Activated CD4-positive, alpha-beta T cell treated with anti-CD3 and anti-CD28 coated beads, Interleukin-10, Interleukin-2, amounts not matched to agents 100 ng/mL and 50 ng/mL, durations not matched to agents 16 hours and 8 hours (primary cell): ENCODE measurements at places on chromosomes 7 and 10.

GRCh38 chr7:2546776-2547586, 8.3 kb downstream of the BRAT1 start:
- no peak for DNase-seq

GRCh38 chr7:41045556-41046123, 657.2 kb downstream of the INHBA start:
- no peak for DNase-seq

- DNase-seq: no peak
These were observed 104.1 kb downstream of the THSD7A start for GRCh38 chr7:11727864-11728263.

- no peak for DNase-seq
These were observed 53.6 kb downstream of the KMT2C start for GRCh38 chr7:152382244-152382643.

DNA sequence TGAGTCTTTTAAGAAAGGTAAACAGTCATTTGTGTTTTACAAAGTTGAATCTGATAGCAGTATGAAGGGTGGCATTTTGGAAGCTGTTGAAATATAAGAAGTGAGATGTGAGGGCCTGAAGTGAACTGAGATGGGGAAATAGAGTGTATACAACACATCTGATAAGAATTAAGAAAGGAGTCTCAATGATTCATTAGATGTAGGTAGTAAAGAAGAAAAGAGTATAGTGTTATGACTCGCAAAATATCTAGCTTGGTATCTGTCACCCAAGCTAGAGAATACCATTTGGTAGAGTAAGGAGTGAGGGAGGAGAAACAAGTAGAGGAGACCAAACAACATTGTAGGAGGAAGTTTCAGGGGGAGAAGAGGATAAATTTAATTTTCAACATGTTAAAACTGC, 5.3 kb downstream of the PTPN12 start:
- no peak for DNase-seq

DNA sequence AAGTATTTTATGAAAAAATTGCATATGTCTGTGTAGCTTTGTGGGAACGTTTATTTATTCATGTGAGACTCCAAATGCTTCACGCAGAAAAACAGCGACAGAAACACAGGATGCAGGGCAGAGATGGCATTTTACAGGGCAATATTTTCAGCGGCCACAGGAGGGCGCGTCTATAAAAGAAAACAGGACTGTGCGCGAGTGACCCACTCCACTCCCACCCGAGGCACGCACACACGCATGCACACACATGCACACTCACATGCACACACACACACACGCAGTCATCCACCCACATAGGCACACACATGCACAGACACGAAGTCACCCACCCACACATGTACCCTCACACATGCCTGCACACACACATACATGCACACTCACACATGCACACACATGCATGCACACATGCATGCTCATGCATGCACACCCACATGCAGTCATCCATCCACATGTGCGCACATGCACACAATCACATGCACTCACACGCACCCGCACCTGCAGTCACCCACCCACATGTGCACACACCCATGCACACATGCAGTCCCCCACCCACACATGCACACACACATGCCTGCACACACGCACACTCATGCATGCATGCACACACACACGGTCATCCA, 96.3 kb downstream of the DNAJB6 start:
- peak; percentile 57 for DNase-seq

- peak; percentile 74 for DNase-seq
These were observed 32.7 kb upstream of the SRGN start for GRCh38 chr10:69055241-69055640.

GRCh38 chr10:60124536-60124935, 218.2 kb upstream of the CCDC6 start:
- no peak for DNase-seq

GRCh38 chr10:110531687-110532086, 34.0 kb downstream of the DUSP5 start:
- DNase-seq: no peak

- no peak for DNase-seq
These were observed 10.8 kb downstream of the ZNF467 start for GRCh38 chr7:149762610-149763009.

DNA sequence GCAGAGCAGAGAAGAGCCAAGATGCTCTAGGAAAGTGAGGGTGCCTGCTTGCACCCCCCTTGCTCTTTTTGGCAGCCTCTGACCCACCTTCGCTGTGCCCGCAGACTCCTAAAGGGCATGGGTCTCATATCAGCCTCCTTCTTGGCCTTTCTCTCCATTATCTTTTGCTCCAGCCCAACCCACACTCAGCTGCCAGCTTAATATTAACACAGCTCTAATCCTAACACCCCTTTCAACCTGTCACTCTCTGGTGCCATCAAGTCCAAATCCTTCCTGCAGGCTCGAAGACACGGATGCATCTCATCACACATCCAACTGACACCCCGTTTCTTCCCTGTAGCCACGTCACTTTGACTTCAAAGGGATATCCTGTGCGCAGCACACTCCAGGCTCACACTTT, 171.6 kb upstream of the AUTS2 start:
- DNase-seq: no peak

- no peak for DNase-seq
These were observed 5.2 kb downstream of the EBF3 start for GRCh38 chr10:129958629-129959543.

DNA sequence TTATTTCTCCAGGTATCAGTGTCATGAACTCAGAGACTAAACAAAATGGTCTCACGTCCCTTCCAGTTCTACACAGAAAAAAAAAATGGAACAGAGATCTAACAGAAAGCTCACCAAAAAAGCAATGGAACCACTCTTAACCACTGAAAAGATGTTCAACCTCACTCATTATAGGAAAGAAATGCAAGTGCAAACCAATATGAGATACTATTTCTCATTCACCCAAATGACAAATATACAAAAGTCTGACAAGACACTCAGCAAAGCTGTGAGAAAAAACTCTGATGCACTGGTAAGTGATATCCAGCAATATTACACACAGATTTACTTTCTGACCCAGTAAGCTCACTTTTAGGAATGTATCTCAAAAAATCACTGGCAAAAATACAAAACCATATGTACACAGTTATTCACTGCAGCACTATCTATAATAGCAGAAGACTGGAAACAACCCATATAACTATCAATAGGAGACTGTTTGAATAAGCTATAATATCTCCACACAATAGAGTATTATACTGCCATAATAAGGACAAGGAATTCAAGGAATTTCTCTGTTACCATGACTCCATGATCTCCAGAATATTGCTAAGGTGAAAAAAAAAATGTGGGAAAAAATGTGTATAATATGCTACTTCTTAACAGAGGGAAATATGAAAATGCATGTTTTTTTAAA, 36.6 kb downstream of the ABI1 start:
- DNase-seq: no peak

GRCh38 chr7:132865366-132866143, 216.3 kb downstream of the CHCHD3 start:
- no peak for DNase-seq

DNA sequence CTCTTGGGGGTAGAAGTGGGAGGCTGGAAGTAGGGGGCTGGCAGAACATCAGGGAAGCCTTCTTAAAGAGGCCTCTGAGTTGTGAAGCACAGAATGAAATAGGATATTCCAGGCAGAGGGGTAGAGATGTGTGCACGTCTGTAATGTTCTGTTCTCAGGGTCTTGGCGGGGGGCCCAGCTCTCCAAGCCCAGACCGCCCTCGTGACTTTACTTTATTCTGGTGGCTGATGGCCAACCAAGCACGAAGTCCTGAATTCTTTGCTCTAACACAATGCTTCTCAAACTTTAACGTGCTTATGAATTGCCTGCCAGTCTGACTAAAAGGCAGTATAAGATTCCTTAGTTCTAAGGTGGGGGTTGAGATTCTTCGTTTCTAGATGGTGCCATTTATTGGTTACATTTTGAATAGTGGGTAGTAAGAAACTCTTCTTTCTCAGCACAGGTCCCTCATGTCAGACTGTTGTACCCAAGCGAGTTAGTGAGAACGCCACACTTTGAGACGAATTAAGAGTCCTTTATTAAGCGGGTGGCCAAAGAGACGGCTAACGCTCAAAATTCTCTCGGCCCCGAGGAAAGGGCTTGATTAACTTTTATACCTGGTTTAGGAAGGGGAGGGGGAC, 8.2 kb downstream of the PRXL2A start:
- no peak for DNase-seq

DNA sequence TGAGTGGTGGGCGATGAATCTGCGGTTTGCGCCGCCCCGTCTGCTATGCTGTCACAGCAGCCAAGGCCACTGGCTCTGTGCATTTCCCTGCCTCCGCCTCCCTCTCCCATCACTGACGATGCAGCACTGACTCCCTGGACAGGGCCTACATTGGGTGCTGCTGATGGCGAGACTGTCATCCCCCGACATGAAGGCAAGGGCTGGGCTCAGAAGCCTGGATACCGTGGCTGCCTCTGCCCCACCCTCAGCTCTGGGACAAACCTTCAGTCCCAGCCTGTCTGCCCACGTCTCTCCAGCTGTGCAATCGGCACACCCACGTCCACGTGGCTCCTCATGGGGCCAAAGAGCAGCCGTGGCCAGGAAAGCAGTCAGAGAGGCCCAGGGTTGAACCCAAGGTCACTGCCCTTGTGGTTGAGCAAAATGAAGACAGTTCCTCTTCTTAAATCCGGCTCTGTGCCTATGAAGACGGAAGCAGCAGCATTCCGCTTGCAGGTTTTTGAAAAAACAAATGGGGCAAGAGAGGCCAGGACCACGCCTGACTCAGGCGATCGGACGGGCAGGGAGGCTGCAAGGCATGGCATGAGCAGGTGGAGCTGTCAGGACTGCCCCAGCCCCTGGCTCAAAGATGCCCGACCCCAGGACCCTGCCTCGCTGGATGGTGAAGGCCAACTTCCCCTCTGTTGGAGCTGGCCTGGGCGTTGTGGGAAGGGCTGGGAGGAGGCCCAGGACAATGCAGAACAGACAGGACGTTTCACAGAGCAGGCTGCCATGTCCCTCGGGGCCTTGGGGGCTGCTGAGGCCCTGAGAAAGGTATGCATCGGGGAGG, 517.5 kb downstream of the DNAJB6 start:
- no peak for DNase-seq

- DNase-seq: peak; percentile 72
These were observed 2.2 kb downstream of the MAFK start for GRCh38 chr7:1532456-1533254.

GRCh38 chr7:20954711-20955619, 168.3 kb upstream of the SP8 start:
- no peak for DNase-seq

DNA sequence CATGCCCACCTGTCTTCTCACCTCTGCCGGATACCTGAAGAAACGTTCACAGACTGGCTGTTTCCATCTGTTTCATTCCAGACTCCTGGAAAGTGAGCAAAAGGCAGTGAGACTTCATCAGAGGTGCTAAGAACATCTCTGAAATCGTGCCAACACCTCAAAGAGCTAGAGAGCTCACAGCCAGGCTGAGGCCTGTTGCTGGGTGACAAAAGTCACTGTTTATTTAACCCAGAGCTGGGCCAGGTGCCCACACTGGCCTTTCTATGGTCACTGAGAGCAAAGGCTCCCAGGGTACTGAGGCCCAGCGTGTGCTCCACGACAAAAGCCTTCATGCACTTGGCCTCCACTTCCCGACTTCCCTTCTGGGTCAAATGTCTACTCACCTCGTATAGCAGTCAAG, 3.7 kb upstream of the NANOS1 start:
- DNase-seq: no peak

DNA sequence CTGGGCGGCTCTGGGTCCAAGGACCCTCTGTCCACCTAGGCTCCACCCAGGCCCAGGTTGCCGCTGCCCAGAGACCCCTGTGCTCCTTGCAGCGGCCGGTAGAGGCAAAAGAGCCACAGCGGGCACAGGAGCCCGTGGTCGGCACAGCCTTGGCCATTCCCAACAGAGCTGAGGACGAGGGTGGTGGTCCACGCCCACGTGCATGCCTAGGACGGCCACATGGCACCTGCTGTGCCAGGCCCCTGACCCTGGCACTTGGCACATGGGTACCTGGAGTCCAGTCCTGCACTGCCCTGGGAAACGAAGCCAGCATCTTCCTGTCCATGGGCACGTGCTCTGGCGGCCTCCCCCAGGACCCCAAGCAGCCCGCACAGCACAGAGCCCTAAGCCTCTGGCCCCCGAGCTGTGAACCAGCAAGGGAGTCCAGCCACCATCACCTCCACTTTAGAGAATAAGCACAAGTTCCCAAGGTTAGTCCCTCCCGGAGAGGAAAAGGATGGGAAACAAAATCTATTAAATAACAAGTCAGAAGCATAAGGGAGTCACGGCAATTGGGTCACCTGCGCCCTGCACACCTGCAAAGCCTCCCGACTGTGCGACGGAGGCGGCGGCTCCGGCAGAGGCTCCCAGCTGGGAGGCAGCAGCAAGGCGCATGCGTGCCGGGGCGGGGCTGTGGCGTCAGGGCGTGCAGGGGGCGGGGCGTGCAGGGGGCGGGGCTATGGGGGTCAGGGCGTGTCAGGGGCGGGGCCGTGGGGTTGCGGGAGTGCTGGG, 59.1 kb downstream of the STK32C start:
- peak; percentile 63 for DNase-seq

DNA sequence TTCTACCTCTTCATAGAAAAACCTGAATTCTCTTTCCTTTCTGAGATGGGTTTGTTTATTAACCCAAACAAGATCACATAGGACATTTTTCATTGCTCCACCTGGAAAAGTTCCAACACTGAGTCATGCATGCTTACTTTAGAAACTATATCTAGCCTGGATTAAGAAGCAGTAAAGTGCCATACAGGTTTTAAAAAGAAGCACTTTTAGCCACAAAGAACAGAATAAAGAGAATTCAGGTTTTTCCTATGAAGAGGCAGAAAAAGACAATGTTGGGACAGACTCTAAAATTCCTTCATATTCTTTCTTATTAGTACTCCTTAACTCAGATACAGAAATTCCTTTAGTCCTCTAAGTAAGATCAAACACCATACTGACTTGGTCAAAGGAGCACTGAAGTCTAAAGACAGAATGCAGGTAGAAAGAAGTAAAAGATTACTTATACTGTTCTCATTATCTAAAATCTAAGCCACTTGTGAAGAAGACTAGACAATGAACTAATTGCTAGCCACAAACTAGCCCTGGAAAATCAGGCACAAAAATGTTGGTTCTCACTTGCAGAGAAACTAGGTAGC, 241.3 kb downstream of the ANK3 start:
- DNase-seq: no peak

GRCh38 chr7:70458745-70459144, 673.2 kb upstream of the GALNT17 start:
- no peak for DNase-seq

- no peak for DNase-seq
These were observed 35.2 kb downstream of the GBF1 start for GRCh38 chr10:102280397-102281101.

- DNase-seq: no peak
These were observed 4.8 kb upstream of the CPA4 start for GRCh38 chr7:130288168-130288567.
